ENCODE measurements at places on chromosomes 2 and 18. TPM values are rescaled to one million over a fixed set of nuclear protein-coding genes. Genes with fewer than 3 reads are reported as not detected.

DNA sequence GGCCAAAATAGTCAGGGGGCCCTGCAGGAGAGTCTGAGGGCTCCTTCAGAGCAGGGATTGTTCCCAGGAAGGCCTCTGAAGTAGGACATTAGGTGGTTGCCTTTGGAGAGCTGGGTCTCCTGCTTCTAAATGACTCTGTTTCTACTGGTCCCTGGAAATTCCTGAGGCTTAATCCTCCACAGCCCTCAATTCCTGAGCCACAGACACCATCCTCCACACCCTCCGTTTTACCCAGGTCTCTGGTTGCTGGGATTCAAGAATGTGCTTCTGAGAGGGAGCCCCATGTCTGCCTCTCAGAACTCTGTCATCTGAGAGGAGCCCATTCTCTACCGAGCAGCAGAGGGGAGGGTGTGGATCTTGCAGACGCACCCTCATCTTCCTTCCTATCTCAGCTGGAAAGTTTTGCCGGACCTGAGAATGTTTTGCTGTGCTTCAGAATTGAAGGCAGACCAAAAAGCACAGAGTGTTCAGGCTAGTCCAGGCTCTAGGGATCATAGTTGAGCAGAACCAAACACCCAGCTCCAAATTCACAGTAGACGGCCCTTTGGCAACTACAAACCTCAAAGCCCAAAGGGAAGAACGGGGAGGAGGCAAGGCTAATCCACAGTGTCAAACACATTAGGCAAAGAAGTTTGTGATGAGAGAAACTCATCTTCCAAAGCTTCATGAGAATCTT, 8.1 kb downstream of the VIT start:
- H3K4me1 ChIP-seq, result peaks cover 17% of the 10 kb centered on the region
- H3K27ac ChIP-seq, result no peak overlapping the region
- no peaks in the 10 kb centered on the region for H3K27me3 ChIP-seq
- no peaks in the 10 kb centered on the region for H3K36me3 ChIP-seq

The NAT8 gene
- not detected for total RNA-seq

GRCh38 chr2:74606927-74607326, 41.2 kb downstream of the M1AP start:
- H3K27ac ChIP-seq, result no peak overlapping the region
- no peak overlapping the region for H3K4me3 ChIP-seq
- peaks cover 8% of the 10 kb centered on the region for H3K36me3 ChIP-seq
- H3K27me3 ChIP-seq, result peaks cover 12% of the 10 kb centered on the region

DNA sequence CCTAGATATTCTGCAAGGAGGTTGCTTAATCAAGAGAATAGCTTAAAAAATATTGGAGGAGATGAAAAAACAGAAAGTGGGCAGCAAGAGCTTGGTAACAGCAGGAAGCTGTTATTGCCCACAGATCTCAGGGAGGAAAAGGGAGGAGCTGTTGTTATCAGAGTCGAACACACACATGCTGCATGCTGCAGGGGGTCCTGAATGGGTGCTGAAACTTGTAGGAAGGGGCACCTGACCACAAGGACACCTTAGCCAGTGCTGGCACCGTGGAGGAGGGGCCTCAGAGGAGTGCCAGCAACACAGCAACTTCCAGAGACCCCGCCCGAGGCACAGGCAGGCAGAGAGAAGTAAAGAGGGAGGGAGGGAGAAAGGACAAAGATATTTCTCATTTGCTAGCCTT, 332.9 kb downstream of the SOCS6 start:
- H3K36me3 ChIP-seq, result peaks cover 80% of the 10 kb centered on the region
- no peak overlapping the region for H3K27ac ChIP-seq
- no peak overlapping the region for H3K4me3 ChIP-seq
- DNase-seq, result no peak
- no peaks in the 10 kb centered on the region for H3K4me1 ChIP-seq

DNA sequence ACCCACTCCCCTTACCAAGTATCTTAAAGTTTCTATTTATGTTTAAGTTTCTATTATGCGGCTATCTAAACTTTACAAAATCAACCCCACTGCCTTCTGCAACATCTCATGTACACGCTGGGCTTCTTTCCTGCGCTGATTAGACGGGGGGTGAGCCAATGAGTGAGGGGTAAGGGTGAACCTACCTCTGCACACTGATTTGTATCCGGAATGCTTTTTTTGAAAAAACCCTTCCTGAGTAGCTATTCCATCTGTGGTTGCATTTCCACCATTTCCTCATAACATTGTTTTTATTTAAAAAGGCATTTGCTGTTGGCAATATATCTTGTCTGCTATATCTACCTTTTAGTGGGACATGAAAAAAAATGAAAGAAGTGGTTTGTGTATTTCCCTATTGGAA, 6.3 kb downstream of the ALPG start:
- DNase-seq, result no peak
- H3K4me1 ChIP-seq, result no peaks in the 10 kb centered on the region
- H3K27me3 ChIP-seq, result peaks cover 17% of the 10 kb centered on the region
- H3K27ac ChIP-seq, result no peak overlapping the region

DNA sequence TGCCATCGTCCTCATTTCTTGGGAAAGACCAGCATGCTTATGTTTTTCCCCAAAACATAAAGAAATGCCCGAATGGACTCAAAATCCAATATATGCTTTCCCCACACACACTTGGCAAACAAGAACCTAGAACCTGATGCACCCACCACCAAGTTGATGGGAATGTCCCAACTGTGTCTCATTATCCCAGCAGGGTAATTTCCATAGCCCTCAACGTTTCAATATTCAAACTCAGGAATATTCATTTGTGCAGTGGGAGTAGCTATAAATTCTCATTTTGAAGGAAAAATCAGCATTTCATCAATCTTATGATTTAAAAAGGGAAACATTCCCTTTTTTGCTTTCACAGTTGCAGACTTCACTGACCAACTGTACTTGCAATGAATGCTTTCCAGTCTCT, 50.7 kb downstream of the SNORC start:
- H3K4me1 ChIP-seq, result peaks cover 10% of the 10 kb centered on the region
- no peak overlapping the region for H3K4me3 ChIP-seq
- no peak for DNase-seq
- peaks cover 16% of the 10 kb centered on the region for H3K27me3 ChIP-seq
- H3K36me3 ChIP-seq, result no peaks in the 10 kb centered on the region

DNA sequence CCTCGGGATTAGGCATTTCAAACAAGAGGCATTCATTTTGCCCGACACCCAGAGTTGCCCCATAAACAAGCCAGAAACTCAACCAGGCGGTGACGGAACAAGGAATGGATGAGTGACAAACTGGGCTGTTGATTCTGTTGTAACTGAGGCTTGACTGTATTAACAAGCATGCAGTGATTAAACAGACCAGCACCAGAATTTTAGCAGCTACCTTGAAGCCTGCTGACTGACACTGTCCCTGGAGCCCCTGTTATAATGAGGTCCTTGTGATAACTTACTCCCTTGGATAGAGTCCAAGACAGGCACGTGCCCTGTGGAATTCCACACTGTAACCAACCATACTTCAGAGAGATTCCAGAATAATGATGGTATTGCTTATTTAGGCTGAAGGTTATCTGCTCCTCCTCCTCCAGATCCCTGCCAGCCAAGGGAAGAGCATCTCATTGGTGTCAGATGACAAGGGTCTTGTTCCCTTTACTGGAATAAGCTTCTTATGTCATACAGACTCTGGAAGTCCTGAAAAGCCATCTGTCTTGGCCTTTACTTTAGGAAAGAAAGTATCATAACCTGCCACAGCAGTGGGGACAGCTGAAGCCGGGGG, 97.1 kb upstream of the RMDN2 start:
- H3K4me1 ChIP-seq, result peaks cover 5% of the 10 kb centered on the region
- no peaks in the 10 kb centered on the region for H3K36me3 ChIP-seq
- no peak for DNase-seq
- H3K27me3 ChIP-seq, result no peaks in the 10 kb centered on the region
- no peak overlapping the region for H3K4me3 ChIP-seq

Measured in WTC11 (cell line).